ENCODE measurements at places on chromosomes 1 and 21.

DNA sequence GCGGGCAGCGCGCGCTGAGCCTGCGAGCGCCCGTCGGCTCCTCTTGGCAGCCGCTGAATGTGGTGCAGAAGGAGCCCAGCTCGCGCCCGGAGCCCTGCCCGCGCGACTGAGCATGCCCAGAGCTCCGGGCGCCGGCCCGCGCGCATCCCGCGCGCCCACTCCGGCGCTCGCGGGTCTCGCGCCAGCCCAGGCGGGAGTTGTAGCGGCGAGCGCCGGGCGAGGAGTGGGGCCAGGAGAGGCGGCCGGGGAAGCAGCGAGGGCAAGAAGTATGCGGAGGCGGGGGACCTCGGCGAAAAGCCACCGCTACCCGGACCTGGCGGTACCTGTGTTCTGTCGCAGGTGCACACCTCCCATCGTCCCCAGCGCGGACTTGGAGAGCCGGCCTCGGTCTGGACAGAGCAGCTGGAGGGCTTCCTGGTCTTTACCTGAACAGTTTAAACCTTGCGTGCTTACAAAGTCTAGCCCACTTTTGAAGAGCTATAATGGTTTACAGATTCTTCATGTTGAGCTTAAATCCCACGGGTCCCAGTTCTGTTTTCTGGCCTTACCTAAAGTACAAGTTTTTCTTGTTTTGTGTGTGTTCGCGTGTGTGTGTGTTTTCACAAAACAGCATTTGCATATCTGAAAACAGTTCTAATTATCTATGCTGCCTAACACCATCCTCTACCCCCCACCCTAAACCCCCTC, at the start of gene DDAH1:
TSS of gene DDAH1 (minus strand) at position 61 of the 687 bp plus-strand sequence. CDS start 114 bp downstream, outside the sequence.
- DNase-seq = no peak

DNA sequence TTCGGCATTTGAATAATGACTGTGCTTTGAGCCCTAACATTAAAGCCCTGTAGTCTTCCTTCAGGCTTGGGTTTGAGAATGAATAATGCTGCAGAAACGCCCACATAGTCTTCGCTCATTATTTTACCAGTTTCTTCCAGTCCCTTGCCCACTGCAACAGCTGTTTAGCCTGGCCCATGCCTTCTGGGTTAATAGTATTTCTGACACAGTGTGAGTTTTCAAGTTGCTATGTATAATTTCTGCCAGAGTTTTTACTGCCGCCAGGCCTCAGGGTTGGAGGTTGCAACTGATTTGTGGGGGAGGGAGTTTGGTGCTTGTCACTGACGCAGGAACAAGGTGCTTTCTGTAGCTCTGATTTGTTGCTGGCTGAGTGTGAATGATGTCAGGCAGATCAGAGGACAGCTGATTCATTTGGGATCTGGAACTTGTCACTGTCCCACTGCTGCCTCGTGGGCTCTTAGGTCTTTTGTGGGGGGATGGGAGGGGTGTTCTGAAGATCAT, 109.8 kb downstream of the MAST2 start:
- DNase-seq = no peak

GRCh38 chr1:25528881-25529517, 14.4 kb upstream of the LDLRAP1 start:
- no peak for DNase-seq

DNA sequence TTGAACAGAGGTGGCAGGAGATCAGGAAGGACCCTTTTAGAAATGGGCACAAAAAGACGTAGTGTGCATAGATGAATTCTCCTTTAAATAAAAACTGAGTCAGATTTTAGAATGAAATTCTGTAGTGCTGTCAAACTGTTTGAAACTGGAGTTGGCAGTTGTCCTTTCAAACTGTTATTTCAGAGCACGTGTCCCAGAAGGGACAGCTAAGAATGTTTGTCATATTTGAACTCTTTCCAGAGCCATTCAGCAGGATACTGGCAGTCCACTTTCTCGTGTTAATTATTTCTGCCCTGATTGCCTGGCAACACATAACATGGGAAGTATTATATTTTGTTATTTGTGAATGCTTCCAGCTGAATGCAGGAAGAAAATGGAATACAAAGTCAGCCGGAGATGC, 212.3 kb upstream of the DPYD start:
- no peak for DNase-seq

- no peak for DNase-seq
Observed at GRCh38 chr1:93577536-93578432, 103.9 kb downstream of the BCAR3 start.

GRCh38 chr21:17146426-17146825, 366.4 kb upstream of the CXADR start:
- DNase-seq = no peak

DNA sequence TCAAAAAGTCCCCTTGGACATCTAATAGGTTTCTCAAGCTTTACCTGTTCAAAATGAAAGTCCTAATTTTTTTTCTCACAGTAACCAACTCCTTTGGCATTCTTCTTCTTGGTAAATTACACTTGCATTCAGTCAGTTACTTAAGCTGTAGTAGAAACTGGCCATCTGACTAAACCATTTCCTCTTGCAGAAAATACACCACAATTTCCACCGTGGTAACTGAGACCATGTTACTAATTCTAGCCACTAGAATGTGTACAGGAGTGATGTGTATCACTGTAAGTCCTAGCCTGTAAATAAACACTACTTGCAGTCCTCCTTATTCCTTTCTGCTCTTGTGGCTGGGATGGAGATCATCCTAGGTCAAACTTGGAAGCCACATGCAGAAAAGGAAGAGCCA, 965.4 kb upstream of the TMPRSS15 start:
- DNase-seq = no peak

GRCh38 chr1:228317411-228317828, 89.2 kb downstream of the TRIM11 start:
- DNase-seq = no peak

DNA sequence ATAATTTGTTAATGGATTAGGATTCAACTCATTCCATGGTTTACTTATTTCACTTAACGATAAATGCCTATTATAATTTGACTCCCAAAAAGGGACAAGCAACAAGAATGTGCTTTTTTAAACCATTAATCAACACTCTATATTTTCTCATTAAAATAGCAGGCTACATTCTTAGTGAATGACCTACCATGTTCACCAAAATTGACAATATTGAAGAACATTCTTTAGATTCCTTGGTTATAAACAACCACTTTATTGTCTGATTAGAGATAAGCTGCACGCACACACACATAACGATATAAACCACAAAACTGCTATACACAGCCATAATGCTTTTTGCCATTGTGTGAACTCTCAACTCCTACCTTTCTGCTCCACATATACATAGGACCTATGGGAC, 75.4 kb upstream of the LRRC7 start:
- no peak for DNase-seq

DNA sequence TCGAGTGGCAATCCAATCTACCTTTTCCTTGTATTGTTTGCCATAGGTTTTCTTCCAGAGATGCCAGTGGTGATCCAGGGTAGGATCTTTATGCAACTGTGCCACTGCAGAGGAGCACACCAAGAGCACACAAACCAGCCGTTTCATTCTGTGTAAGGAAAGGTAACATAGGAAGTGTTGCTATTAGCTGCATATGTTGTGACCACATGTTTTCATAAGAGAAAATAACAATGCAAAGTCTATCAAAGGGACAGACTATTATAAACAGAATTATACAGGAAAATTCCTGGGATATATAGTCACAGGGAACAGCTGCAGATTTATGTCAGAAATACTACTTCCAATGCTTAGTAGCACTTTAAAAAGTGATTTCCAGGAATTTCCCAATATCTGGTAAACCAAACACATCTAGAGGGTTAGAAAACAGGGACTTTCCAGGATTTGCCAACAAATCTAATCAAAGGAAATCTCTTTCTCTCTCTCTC, 919 bp downstream of the CTSS start:
- no peak for DNase-seq

GRCh38 chr1:201138311-201138840, 11.4 kb upstream of the ASCL5 start:
- no peak for DNase-seq

DNA sequence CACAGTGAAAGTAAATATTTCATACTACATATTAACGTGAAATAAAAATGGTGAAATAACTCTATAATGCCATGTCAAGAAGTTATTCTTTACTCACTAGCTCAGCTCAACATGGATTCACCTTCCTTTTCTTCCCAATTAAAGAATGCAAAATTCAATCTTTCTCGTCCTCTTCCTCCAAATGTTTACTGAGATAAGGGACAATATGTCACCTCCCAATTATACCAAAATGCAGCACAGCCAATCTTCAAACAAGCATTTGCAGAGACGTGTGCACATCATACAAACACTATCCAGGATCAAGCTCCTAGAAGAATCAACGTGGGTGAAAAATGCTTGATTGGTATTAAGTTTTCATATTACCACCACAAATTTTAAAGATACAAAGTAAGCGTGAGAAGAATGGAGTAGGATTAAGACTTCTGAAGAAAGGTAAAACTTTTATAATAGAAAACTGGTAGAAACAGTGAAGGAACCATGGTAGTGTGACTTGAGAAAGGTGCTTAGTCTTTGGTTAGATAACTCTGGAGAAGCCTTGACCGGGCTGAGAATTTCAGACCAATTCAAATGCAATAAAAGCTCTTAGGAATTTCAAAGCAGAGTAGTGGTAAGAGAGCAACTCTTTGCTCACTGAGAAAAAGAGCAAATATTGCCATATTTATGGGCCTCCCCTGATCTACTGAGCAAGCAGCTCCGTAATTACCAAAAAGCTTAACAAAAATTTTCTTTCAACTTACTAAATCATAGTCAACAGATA, 7.2 kb downstream of the PTP4A2 start:
- no peak for DNase-seq

- DNase-seq = no peak
Observed at GRCh38 chr1:152347116-152347728, 12.6 kb downstream of the FLG2 start.

GRCh38 chr1:236108027-236108648, 34.2 kb upstream of the GPR137B start:
- no peak for DNase-seq

DNA sequence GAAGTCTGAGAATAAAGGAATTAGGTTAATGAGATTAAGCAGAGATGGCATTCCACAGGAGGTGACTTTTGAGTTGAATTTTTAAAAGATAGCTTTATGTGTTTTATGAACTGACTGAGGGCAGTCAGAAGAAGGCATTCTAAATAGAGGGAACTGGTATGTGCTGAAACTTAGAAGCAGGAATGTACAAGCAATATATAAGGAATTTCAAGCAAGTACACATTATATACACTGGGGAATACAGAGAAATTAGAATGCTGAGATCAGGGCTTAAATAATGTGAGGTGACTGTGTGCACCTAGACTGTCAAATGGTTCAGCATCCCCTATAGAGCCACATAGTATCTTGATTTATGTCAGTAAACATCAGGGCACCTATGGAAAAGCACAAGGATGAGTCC, 19.3 kb downstream of the WNT2B start:
- no peak for DNase-seq

GRCh38 chr1:24903560-24903954, 26.5 kb downstream of the RUNX3 start:
- DNase-seq = no peak

DNA sequence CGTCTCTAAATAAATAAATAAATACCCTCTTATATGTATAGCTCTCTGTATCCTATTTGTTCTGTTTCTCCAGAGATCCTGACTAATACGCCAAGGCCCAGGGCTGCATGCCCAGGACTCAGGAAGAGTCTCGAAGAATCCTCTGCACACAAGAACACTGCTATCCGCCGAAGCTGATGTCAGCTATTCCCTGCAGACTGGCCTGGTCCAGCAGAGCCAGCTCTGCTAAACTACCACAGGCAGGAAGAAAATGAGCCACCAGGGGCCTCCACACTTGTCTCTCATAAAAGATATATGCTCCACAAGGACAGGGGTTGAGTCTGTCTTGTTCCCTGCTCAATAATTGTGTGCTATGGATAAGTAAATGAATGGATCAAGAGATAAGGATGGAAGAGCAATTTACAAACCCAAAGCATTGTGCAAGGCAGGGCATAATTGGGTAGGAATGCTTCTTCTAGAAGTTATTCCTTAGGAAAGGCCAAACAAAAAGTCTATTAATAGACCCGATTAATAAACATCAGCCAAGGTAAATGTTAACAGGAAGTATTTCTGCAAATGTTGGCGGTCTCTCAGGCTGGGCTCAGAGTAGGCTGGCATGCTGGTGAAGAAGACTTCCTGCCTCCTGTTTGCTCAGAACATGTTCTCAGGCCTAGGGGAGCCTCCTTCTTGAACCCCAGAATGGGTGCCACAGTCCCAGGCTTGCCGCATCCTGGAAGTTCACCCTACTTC, 26.3 kb upstream of the MAN1C1 start:
- DNase-seq = no peak

DNA sequence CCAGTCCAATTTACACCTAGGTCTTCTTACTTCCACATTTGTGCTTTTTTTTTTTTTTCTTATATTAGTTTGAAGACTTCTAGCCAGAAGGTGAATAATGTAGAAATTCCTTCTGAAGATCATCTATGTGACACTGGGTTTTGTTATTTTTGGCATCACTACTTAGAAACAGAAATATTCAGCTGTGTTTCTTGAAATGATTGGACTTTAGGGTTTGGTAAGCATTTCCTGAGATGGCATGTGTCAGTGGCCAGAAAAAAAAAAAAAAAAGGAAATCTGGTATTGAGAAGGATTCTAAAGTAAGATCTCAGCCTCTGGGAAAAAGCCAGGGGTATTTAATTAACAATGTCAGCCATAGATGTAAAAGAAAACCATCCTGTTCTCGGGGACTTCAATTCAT, 43.4 kb upstream of the LRRC8C start:
- DNase-seq = no peak

- no peak for DNase-seq
Observed at GRCh38 chr1:223534677-223535076, 130.8 kb downstream of the CAPN8 start.

DNA sequence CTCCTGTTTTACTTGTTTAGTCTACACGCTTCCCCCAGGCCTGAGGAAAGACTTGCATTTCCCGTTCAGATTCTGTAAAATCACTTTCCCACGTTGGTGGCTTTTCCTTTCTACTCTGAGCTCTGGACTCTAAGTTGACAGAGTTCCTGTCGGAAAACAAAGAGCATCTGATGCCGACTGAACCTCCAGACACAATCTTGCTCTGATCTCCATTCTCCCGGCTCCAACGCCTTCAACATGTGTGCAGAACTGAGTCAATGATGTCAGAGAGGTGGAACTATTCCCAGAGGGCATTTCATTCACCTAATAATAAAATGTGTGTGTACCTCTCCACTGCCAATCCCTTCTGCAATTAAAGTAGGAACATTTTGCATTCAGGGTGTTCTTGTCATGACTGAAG, 147.7 kb downstream of the MIS18A start:
- no peak for DNase-seq

DNA sequence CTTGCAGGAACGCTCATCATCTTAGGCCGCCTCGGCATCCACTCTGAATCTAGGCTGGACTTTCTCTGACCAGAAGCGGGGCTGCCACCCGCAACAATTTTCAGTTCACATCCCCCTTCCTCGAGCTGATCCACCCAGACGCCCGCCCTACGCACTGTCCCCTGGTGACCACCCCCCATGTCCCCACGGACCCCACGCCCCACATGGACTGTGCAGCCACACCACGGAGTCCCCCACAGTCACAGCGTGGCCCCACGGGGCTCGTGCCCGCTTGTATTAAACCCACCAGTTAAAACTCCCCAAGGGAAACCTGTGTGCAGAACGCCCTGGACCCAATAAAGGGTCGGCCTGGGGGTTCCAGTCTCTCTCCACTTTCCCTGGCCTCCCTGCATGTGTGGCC, 13.0 kb upstream of the C1QTNF12 start:
- DNase-seq = no peak

- no peak for DNase-seq
Observed at GRCh38 chr1:220389634-220390033, 117.4 kb upstream of the RAB3GAP2 start.
